CD8-positive, alpha-beta memory T cell (primary cell): ENCODE measurements at places on chromosomes 1 and 21.
A peak's percentile ranks its signal among the peaks of the same experiment; 100 is the strongest.

GRCh38 chr1:248807067-248807737 lies 18.5 kb downstream of the SH3BP5L start:
- H3K27ac ChIP-seq: no peak overlapping the region
- no peak overlapping the region for H3K4me3 ChIP-seq
- H3K36me3 ChIP-seq: no peaks in the 10 kb centered on the region

DNA sequence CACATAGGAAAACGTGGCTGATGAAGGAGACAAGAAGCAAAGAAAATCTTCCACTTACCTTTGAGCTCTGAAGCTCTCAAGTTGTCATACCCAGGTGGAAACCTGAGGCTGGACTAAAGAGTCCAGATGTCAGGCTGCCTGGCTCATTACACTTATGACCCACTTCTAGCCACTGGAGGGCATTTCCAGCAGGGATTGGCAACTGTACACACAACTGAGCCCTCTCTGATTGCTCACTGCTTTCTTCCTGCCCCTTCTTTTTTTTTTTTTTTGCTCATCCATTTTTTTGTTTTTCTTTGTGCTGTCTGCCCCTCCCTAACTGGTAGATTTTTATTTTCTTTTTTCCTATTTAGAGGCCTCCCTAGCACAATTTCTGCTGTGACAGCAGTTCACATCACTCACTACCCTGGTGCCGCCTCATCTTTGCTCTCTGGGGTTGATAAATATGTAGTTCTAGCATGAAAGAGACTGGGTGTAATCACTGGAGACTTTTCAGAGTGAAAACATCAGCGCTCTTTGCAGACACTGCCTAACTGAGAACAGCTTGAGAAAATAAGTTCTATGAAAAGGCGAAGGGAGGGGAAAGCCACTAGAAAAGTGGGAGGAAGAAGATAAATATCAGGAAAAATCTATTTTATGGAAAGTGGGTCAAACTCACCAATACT lies 334.5 kb downstream of the NUF2 start:
- DNase-seq: no peak
- H3K4me1 ChIP-seq: no peaks in the 10 kb centered on the region
- no peaks in the 10 kb centered on the region for H3K36me3 ChIP-seq
- H3K4me3 ChIP-seq: no peak overlapping the region

GRCh38 chr1:17158961-17159360 lies 39.7 kb upstream of the PADI2 start:
- no peaks in the 10 kb centered on the region for H3K36me3 ChIP-seq
- H3K4me1 ChIP-seq: no peaks in the 10 kb centered on the region
- DNase-seq: no peak
- no peaks in the 10 kb centered on the region for H3K27me3 ChIP-seq
- no peak overlapping the region for H3K27ac ChIP-seq

GRCh38 chr1:197909384-197909783 lies 7.0 kb downstream of the C1orf53 start:
- DNase-seq: no peak
- no peak overlapping the region for H3K4me3 ChIP-seq
- no peaks in the 10 kb centered on the region for H3K36me3 ChIP-seq
- no peak overlapping the region for H3K27ac ChIP-seq
- peaks cover 55% of the 10 kb centered on the region for H3K4me1 ChIP-seq

- H3K4me3 ChIP-seq: no peak overlapping the region
- H3K27ac ChIP-seq: no peak overlapping the region
- DNase-seq: peak; percentile 73
- H3K4me1 ChIP-seq: peaks cover 4% of the 10 kb centered on the region
These were observed 43.5 kb downstream of the CHIA start for GRCh38 chr1:111334169-111334568.
